Uterus (tissue), 4 donors: ENCODE measurements at places on chromosomes 1 and 21.

- no peak for DNase-seq
These were observed 96.5 kb downstream of the DAB1 start for GRCh38 chr1:57327336-57327735.

DNA sequence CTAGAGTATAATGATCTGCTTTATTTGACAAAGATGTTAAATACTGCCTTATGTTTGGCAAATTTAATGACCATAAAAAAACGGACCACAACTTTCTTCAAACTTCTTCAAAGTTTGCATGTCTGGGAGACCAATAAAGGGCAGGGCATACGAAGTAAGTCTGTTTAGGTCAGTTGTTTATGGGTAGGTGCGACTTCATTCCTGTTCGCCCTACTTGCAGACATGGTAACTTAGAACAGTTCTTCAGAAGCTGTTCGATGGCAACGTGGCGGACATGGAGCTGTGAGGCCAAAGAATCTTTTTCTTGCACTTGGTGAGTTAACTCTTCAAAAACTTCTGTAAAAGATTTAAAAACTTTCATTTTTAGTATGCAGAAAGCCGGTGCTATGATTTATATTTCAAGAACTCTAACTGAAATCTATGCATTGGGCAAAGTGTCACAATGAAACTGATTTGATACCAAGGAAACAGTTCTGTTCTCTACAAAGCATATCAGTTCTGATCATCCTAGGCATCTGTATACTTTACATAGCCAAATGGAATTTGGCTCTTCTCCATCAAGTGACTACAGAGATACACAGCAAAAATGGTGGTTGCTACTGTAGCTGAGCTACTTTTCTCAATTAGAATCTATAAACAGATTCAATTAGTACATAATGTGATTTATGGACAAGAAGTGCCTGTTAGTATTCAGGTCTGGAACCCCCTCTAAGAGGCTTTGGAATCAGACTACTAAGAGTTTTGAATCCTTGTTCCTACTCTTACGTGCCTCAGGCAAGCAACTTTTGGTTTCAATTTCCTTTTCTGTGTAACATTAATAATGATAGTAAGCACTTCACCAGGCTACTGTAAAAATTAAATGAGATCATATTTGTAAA, 25.7 kb downstream of the C21orf91 start:
- DNase-seq, result no peak

GRCh38 chr1:32335535-32335789, 571 bp downstream of the MARCKSL1 start:
- no peak for DNase-seq

- no peak for DNase-seq
These were observed 1.3 kb upstream of the PDE4B start for GRCh38 chr1:65791396-65791795.

- no peak for DNase-seq
These were observed 140.3 kb downstream of the FOXD2 start for GRCh38 chr1:47578026-47578720.

- DNase-seq, result no peak
These were observed 5.6 kb downstream of the TMEM51 start for GRCh38 chr1:15159166-15159555.

DNA sequence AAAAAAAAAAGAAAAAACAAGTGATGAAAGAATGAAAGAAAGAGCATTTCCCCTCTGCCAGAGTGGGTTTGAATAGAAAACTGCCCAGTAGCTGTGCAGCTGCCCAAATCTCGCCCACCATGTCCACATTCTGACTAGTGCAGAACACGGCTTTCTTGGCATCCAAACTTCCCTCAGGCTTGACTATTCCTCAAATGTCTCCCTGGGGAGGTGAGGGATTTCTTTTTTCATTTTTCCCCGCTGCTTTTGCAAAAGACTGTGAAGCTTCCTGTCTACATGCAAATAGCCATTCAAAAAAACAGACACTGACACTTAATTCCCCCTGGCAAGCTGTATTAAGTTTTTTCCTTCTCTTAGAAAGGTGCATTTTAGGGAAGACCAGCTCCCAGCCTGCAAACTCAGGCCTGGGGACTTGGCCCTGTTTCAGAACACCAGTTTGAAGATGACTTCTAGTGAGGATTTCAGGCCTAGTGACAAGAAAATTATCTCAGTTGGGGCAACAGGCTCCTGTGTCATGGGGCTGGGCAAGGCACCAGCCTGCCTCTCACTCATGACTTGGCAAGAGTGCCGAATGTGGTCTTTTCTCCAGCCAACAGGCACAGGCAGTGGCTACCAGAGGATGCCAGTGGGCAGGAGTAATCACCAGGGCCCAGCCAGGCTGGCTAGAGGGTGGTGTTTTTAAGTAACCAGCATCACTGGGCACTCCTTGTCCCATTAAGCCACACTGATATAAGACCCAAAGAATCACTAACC, 178.1 kb upstream of the NFIA start:
- no peak for DNase-seq

DNA sequence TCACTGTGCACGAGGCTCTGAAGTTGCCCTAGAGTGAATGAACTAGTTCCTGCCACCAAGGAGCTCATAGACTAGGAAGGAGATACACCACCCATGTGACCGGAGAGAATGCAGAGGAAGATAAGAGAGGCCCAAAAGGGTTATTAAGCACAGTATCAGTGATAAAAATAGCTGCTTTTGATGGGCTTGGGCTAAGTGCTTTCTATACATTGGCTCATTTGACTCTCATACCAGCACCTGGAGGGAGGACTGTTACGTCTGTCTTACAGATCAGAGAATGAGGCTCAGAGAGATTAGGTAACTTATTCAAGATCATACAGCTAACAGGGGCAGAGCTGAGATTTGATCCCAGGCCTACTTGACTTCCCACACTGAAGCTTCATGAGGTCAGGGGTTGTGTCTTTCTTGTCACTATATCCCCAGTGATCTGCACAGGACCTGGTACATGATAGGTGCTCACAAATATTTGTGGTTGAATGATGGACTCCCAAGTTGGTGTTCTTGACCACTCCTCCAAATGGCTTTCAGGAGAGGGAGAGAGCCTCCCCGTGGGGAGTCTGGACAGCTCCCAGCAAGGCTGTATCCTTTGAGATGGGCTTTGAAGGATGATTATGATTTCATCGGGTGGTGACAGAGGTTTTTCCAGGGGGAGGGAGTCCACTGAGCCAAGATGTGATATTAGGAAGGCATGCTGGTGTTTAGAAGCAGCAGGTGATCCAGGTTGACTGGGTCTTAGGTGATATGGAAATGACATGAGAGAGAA, 14.4 kb downstream of the PPFIA4 start:
- no peak for DNase-seq

GRCh38 chr1:182682898-182683501, 1.4 kb downstream of the RGS8 start:
- DNase-seq, result no peak

GRCh38 chr1:150268340-150268704, 494 bp downstream of the APH1A start:
- DNase-seq, result no peak

DNA sequence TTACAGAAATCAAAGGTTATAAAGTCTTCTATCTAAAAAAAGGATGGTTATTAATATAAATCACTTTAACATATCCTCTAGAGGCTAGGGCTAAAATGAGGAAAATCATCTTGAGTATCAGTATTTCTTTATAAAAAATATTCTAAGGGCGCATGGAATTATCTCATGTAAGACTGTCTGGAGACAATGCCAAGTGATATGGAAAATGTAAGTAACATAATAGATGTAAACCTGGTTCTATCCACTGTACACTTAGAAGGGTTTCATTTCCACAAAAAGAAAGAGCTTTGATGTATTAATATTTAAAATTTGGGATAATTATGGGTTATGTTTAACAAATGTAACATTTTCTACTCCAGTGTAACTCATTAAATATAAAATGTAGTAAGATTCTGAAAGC, 95.9 kb upstream of the DPH5 start:
- DNase-seq, result no peak

DNA sequence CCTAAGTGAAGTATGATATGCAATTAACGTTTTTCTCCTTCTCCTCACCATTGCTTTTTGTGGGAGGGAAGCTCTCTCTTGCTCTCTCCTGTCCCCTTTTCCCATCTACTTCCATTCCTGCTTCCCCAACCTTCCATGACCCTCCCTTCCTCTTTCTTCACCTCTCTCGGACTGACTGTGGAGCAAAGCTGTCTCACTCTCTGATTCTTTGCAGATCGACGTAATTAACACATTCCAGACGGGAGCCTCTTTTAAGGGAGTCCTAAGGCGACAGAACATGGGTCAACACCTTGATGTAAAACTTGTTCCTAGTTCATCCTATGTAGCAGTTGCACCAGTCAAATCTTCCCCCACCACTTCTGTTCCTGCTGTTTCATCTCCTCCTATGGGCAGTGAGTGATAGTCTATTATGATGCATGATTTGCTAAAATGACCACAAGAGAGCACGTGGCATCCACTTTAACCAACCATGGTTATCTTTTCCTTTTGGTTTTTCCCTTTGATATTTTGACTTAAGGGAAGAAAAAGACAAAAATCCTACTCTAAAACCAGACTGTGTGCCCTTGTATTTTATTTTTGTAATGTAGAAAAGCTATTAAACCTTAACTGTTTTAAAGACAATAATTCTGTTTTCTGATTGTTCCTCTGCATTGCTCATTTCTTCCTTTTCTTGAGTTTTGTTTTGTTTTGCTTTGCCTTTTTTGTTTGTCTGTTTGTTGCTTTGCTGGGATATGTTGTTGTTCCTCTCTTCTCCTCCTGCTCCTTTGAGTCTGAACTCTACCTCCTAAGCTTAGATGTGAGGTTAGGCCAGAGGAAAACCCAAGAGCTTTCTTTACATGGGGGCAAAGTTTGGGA, 31.7 kb upstream of the LAX1 start:
- DNase-seq, result no peak

DNA sequence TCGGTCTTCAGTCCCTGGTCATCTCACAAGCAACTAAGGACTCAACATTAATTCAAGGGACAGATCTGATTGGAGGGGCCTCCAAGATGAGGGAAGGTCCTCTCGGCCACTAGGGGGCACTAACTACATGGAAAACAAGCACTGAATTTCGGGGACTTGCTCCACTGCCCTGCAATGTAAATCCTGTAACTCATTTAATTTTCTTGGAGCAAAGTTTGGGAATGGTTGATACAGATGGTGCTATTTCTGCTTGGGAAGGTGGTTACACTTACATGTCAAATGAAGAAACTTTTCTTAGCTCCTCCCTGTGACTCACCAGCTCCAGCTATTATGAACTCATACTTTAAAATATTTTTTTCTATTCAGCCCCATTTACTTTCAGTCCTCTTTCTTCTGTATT, 97.4 kb upstream of the KCNJ15 start:
- DNase-seq, result peak; percentile 16

DNA sequence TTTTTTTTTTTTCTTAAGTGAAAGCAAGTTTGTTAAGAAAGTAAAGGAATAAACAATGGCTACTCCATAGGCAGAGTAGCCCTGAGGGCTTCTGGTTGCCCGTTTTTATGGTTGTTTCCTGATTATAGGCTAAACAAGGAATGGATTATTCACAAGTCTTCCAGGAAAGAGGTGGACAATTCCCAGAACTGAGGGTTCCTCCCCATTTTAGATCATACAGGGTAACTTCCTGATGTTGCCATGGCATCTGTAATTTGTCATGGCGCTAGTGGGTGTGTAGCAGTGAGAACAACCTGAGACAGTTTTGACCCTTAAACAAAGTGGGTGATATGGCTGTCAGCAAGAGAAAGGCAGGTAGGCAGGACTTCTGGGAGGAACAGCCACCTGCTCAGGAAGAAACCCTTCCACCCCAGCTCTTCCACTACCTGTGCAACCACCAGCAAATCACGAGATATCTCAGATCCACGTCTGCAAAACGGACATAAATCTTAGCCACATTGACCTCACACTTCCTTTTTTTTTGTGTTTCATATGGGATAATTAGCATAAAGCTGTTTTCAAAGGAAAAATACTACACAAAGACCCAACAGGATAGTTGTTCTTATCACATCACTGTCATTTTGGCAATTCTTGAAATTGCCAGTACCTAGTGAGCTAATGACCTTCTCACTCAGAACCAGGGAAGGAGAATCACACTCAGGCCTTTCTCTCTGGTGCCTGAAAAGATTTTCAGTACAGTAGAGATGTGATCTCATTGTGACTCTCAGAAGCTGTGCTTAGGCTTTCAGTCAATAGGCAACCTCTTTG, 34.8 kb upstream of the DUSP10 start:
- no peak for DNase-seq

GRCh38 chr1:19032701-19033514, 76.4 kb upstream of the IFFO2 start:
- DNase-seq, result no peak

- DNase-seq, result no peak
These were observed 34.2 kb upstream of the ABCD3 start for GRCh38 chr1:94383966-94384408.

DNA sequence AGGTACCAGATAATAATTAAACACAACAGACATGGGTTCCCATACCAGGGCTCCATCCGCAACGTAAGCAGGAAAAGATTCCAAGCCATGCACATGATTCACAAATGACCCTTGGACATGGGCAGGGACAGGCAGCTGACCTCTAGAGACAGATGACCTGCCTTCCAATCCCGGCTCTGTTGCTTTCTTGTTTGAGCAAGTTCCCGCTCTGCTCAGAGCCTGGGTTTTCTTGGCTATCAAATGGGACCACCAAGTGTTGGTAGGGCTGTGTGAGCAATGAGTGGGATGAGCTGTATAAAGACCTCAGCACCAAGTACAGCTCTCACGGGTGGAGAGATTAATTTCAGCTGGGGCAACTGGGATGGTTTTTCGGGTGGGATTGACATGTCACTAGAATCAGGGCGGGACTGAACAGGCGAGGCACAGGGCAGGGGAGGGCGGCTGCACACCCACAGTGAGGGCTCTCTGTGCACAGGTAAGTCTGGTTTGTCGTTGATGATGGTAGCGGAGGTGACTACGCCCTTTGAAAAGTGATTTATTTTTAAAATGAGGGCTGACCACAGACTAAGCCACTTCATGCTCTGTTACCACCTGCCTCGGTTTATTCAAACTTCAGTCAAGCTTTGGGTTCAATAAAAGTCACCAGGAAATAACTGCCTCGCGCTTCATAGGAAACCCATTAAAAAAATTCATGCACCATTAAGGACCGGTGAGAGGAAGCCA, 57.5 kb upstream of the IFFO2 start:
- no peak for DNase-seq

DNA sequence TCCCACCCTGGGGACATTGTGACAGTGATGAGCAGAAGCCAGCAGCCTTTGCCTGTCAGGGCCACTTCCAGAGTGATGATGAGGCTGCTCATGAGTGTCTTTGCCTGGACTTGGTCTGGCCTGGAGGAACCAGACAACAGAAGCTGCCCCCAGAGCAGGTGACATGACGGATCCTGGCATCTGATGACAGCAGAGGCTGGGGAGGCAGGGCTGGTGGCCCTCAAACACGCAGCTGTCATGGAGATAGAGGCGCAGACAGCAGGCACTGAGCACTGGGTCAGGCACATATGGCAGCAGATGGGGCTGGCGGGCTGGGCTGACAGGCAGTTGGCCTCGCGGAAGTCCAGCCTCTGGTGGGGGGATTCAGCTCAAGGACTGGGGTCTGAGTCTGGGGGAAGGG, 66.4 kb upstream of the STUM start:
- no peak for DNase-seq

DNA sequence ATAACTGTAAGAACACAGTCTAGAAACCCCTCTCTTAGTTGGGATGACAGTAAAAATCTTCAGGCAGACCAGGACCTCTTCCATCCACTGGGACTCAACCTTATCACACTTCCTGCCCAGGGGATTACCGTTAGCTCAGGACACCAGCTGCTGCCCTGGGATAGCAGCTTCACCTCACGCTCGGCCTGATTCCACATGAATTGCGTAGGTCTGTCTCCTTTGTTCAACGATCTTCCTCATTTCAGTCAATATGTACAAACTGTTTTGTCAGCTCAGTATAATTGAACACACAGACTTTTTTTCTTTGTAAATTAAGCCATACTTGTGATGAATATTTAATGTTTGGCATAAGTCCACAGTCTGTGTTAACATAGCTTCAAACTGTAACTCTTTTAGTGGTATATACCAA, 290.4 kb downstream of the GRIK1 start:
- no peak for DNase-seq
